ENCODE measurements at places on chromosomes 2 and 18.
A peak's percentile ranks its signal among the peaks of the same experiment; 100 is the strongest.

GRCh38 chr2:176147210-176147799 is 4.0 kb upstream of the HOXD4 start:
- DNase-seq: no peak

- DNase-seq: no peak
These were observed 80.1 kb downstream of the CYBRD1 start for GRCh38 chr2:171602352-171602751.

DNA sequence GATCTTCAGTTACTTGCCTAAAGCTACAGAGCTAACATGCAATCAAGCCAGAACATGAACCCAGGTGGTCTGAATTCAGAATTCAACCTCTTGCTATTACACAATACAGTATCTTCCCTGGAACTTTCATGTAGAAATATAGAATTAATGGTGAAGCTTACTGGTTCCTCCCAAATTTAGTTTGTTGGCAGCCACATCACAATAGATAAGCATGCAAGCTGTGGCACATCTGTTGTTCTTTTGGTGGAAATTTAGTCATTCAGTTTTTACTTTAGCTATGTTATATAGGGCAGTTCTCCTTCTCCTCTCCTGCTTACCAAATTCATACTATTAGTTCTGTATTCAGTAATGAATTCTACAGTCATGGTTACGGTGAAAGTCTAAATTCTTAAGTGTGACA is 101.0 kb upstream of the RNF152 start:
- DNase-seq: no peak

DNA sequence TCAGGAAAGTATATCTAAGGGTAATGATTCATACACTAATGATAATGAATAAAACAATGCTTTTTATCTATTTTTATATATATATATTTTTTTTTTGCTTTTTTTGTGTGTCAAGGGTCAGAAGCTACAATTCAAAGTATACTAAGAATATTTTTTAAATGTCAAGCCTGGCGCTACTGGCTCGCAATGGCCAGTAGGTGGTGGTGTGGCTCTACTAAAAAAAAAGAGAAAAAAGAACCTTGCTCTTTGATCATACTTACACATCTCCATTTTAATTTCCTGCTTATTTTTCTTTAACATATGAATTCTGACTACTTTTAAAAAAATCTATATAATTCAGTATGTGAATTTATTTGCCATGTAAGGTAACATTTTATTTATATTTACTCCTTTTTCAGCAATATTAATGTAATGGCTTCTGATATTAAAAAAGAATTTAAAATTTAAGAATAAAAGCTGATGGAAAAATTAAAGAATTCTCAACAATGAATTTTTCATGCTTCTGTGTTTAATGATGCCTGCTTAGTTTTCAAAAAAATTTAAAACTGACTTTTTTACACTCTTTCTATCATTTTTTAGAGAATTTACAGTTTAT is 232.9 kb downstream of the GULP1 start:
- DNase-seq: peak; percentile 59

DNA sequence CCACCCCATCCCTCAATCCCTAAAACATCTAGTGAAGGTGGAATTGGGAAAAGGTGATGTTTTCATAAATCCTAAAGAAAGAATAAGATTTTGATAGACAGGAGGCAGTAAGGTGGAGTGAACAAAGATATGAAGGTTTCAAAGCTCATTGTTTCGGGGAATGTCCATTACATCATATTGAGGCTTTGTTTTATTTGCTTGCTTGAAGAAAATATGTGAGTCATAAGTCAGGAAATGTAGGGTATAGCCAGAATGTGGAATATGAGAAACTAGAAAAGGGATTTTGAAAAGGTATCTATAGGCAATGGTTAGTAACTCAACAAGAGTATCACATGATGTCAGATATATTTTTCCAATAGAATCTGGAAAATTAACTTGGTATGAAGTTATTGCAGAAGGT is 1178.5 kb upstream of the ACVR2A start:
- no peak for DNase-seq

- peak; percentile 58 for DNase-seq
These were observed 16.7 kb upstream of the GLS start for GRCh38 chr2:190863946-190864345.

GRCh38 chr2:219634171-219634940 is 6.9 kb downstream of the SLC4A3 start:
- no peak for DNase-seq
